Daoy (cell line): ENCODE measurements at places on chromosomes 7 and 10. TPM values are rescaled to one million over a fixed set of nuclear protein-coding genes. Genes with fewer than 3 reads are reported as not detected.
A peak's percentile ranks its signal among the peaks of the same experiment; 100 is the strongest.

DNA sequence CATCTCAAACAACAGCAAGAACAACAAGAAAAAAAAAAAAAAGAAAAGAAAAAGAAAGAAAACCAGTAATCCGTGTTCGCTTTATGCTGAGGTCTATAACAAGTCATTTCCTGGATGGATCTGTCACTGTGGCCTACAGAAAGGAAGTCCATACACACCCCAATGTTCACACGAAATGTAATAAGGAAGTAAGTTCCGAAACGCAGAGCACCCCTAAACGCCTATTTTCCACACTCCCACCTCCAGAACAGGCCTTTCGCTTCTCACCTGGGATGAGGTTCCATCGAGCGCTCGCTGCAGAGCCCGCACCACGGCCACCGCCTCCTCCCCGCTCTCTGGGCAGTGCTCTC lies 735 bp downstream of the ZNF394 start:
- DNase-seq = peak; percentile 19

ZNF488 gene
- 0.97 and 1.1 TPM in 2 replicates for total RNA-seq

NPFFR1 gene
- total RNA-seq = under 0.01 TPM in 1 of 2 replicates, not detected in the other

DNA sequence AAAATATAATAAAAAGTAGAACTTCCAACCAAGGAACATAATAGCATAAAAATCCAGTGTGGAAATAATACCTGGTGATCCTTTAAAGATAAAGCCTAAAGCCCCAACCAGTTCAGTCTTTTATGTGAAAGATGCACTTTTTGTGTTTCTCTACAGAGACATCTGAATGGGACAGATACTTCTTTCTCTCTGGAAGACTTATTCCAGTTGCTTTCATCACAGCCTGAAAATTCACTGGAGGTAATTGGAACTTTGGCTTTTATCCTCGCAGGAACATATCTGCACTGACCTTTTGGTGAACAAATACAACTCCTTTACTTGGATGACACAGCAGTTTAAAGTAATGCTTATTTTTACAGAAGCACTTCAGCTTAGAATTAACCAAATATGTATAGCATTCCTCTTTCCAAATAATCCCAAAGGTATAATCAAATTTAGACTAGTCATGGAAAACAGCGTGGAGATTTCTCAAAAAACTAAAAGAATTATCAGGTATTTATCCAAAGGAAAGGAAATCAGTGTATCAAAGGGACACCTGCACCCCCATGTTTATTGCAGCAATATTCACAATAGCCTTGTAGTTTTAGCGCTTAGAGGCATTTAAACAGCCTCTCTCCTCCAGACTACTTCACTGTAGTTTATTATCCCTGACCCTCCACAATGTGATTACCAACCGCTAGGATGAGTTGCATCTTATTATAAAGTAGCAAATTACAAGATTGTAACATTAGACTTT lies 16.8 kb downstream of the HNRNPA2B1 start:
- DNase-seq = no peak

DNA sequence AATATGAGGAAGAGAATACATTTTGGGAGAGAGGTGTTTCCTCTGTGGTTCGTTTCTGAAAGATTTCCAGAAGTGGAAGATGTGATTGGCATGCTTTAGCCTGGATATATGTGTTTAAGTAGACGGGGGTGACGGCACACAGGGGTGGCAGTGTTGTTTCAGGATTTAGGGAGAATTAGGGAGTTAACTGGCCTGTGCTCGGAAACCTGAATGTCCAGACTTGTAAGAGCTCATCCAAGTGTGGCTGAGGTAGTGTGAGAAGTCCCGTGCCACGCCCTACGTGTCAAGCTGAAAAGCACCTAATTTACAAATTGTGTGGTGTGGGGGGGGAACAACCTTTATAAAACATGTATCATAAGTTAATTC lies 1.1 kb downstream of the RALA start:
- DNase-seq = peak; percentile 37

GRCh38 chr7:47380325-47381133 lies 201.4 kb downstream of the TNS3 start:
- DNase-seq = no peak

- DNase-seq = no peak
Observed at GRCh38 chr7:131384286-131384635, 56.6 kb downstream of the MKLN1 start.
